ENCODE measurements at places on chromosomes 6 and 20. TPM values are rescaled to one million over a fixed set of nuclear protein-coding genes. Genes with fewer than 3 reads are reported as not detected.

DNA sequence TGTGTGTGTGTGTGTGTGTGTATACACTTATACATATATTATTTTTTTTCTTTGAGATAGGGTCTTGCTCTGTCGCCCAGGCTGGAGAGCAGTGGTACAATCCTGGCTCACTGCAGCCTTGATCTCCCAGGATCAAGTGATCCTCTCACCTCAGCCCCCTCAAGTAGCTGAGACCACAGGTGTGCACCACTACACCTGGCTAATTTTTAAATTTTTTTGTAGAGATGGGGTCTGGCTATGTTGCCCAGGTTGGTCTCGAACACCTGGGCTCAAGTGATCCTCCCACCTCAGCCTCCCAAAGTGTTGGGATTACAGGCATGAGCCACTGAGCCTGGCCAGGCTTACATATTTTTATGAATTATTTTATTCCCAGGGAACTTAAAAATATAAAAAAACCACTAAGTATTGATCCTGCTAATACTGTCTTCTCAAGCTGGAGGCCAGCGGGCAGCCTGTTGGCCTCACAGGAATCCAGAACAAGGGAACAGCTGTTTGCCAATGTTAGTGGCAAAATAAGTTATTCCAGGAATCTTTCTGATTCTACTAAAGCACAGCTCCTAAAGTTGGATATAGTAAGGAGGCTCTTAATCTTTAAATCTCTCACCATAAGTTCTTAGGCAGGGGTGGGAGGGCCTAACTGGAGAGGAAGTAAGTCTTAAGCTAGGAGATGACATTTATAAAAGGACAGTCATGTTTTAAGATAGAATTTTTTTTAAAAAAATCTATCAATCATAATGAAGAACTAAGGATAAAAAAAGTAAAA lies 135.5 kb upstream of the NUP153 start:
- H3K4me1 ChIP-seq: no peaks in the 10 kb centered on the region
- H3K36me3 ChIP-seq: peaks cover 5% of the 10 kb centered on the region
- no peak overlapping the region for H3K27ac ChIP-seq
- no peak for DNase-seq
- no peak overlapping the region for H3K4me3 ChIP-seq
- no peaks in the 10 kb centered on the region for H3K27me3 ChIP-seq

DNA sequence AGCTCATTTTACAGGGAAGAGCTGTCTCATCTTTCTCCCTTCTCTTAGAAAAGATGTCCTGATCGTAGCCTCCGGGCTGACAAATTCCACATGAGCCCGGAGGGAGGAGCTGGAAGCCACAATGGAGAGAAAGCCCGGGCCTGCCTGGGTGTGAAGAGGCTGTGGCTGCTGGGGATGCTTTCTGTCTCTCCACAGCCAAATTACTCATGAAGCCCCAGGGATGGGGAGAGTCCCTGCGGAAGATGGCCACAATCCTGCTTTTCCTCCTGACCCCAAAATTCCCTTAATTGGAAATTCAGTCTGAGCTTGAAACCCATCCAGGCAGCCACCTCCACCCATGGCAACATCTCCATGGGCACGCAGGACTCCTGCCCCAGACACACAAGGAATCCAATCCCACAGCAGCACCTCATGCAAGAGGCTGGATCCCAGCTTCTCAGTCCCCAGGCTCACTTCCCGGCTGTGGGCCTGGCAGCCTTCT lies 32.4 kb downstream of the JPH2 start:
- peak overlapping the region; percentile 91 for H3K27ac ChIP-seq
- H3K4me1 ChIP-seq: no peaks in the 10 kb centered on the region
- H3K4me3 ChIP-seq: no peak overlapping the region
- H3K36me3 ChIP-seq: peaks cover 41% of the 10 kb centered on the region

DNA sequence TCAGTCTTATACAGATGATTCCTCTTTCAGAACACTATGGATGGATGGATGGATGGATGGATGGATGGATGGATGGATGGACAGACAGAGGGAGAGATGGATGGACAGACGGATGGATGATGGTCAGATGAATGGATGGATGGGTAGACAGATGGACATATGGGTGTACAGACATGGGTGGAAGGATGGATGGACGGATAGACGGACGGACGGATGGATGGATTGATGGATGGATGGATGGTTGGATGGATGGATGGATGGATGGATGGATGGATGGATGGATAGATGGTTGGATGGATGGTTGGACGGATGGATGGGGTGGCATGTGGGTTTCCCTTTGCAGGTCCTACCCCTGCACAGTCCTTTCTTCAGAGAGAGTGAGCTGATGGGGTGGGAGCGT lies 320.7 kb downstream of the CDH4 start:
- no peak overlapping the region for H3K4me3 ChIP-seq
- no peak for DNase-seq
- H3K4me1 ChIP-seq: no peaks in the 10 kb centered on the region
- H3K27ac ChIP-seq: no peak overlapping the region

GRCh38 chr6:78936515-78936914 lies 69.2 kb downstream of the IRAK1BP1 start:
- DNase-seq: no peak
- no peak overlapping the region for H3K4me3 ChIP-seq
- H3K4me1 ChIP-seq: peaks cover 7% of the 10 kb centered on the region
- H3K27ac ChIP-seq: peak overlapping the region; percentile 54

DNA sequence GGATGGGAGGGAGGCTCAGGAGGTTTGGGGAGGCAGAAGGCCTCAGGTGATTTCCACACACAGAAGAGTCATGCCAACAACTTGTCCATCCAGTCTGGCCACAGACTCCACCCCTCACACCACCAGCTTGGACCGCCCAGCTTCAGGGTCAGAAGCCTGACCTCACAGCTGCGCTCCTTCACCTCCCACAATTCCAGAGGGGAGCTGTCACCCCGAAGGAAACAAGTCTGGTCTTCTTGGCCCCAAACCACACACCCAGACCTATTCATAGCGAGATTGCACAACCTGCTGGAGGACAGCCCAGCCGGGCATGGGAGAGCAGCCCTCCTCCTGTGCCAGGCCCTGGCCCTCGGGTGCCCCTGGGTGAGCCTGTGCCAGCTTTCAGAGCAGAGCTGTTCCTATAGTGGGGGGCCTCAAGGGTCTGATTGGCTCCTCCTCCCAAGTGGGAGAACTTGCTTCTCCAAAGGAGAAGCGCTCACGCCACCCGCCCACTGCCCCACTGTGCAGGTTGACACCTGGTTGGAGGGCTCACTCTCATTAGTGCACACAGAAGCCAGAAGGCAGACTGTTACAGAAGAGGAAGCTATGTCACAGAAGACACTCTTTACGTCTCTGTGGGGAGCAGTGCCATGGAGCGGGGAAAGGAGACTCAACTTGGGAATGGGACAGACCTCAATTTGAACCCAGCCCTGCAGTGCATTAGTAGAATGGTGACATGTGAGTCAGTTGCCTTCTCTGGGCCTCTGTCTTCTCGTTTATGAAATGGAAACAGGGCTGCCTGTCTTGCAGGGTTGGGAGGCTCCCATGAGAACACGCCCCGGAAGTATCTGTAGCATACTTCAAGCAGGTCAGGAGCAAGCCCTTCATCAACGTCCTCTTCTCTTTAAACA lies 128.8 kb downstream of the FOXO3 start:
- peak; percentile 82 for DNase-seq
- H3K36me3 ChIP-seq: peaks cover 8% of the 10 kb centered on the region
- peak overlapping the region; percentile 70 for H3K27ac ChIP-seq
- H3K27me3 ChIP-seq: no peaks in the 10 kb centered on the region

Gene EBF4
- total RNA-seq: 8.5 TPM

Gene RHAG
- 1.3 TPM for total RNA-seq

Gene C2
- total RNA-seq: 3.5 TPM

Gene LTB
- not detected for total RNA-seq

DNA sequence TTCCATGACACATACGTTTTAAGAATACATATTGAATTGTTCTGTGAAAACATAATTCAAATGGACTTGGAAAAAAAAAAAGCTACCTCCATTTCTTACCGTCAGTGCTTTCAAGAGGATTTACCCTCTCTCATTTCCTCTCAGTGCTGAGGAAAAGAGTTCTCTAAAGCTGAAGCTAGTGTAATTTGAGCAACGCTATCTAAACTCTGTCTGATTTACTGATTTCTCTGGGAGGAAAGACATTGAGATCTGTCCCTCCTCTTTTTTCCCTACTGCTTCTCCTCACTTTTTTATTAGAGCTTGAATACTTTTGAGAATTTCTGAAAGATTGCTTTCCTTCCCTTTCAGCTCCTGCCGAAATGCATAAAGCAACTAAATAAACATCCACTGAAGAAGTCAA lies 41.2 kb upstream of the GRIK2 start:
- H3K4me1 ChIP-seq: no peaks in the 10 kb centered on the region
- no peaks in the 10 kb centered on the region for H3K27me3 ChIP-seq
- no peak for DNase-seq

Gene ERVFRD-1
- total RNA-seq: not detected

GRCh38 chr20:9243986-9244385 lies 175.1 kb downstream of the PLCB4 start:
- peaks cover 30% of the 10 kb centered on the region for H3K4me1 ChIP-seq
- H3K36me3 ChIP-seq: no peaks in the 10 kb centered on the region
- no peak overlapping the region for H3K27ac ChIP-seq
- H3K4me3 ChIP-seq: no peak overlapping the region
- no peaks in the 10 kb centered on the region for H3K27me3 ChIP-seq

- H3K27me3 ChIP-seq: no peaks in the 10 kb centered on the region
- H3K27ac ChIP-seq: no peak overlapping the region
- no peak for DNase-seq
- no peaks in the 10 kb centered on the region for H3K4me1 ChIP-seq
- peaks cover 58% of the 10 kb centered on the region for H3K36me3 ChIP-seq
- H3K4me3 ChIP-seq: no peak overlapping the region
These were observed 136.3 kb downstream of the ZMYND8 start for GRCh38 chr20:47220161-47220582.

- H3K36me3 ChIP-seq: no peaks in the 10 kb centered on the region
- no peak overlapping the region for H3K4me3 ChIP-seq
- H3K27me3 ChIP-seq: no peaks in the 10 kb centered on the region
- H3K4me1 ChIP-seq: no peaks in the 10 kb centered on the region
These were observed 586.2 kb downstream of the PHF3 start for GRCh38 chr6:64221776-64222175.

GRCh38 chr6:125597411-125598253 lies 151.8 kb upstream of the HEY2 start:
- H3K27ac ChIP-seq: no peak overlapping the region
- no peaks in the 10 kb centered on the region for H3K27me3 ChIP-seq
- no peak overlapping the region for H3K4me3 ChIP-seq

Gene PDYN
- total RNA-seq: not detected

Gene TRIM15
- total RNA-seq: not detected

Gene ECHDC1
- total RNA-seq: 29.8 TPM

- no peaks in the 10 kb centered on the region for H3K36me3 ChIP-seq
- H3K4me1 ChIP-seq: no peaks in the 10 kb centered on the region
- no peak for DNase-seq
- no peak overlapping the region for H3K4me3 ChIP-seq
- no peaks in the 10 kb centered on the region for H3K27me3 ChIP-seq
- H3K27ac ChIP-seq: peak overlapping the region; percentile 43
These were observed 27.9 kb upstream of the CD93 start for GRCh38 chr20:23114018-23114417.

DNA sequence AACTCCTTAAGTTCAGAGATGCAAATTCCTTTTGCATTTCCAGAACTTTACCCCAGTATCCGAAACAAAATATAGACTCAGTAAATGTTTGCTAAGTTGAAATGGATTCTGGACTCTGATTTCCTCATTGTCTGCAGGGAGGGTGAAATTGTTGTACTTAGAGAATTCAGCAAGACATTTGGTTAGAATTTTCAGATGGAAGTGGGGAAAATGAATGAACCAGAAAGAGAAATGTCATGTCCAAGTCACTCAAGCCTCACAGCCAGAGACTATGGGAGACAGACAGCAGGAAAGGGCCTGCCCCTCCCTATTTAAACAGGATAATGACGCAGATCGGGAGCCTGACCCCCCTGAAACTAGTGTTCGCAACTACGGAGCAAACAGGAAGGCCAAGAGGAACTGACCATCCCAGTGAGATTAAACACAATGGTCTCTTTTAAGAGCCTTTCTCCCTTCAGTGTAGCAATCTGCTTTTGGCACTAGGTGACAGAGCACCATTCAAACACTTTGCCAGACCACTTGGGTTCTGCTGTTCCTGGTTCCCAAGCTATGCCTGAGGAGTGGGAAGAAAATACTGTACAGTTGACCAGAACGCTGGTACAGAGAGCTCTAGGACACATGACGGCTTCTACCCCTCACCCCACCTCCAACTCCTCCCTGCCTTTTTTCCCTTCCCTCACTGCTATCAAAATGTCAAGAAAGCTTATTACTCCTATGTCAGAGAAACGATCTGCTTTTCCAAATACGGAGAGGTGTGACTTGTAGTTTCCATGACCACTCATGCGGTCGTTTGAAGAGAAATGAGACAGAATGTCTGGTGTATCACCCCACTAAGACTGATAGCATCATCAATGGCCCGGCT lies 13.7 kb downstream of the NEDD9 start:
- H3K36me3 ChIP-seq: peaks cover 12% of the 10 kb centered on the region
- H3K4me1 ChIP-seq: peaks cover 91% of the 10 kb centered on the region
- H3K27me3 ChIP-seq: no peaks in the 10 kb centered on the region
- H3K4me3 ChIP-seq: no peak overlapping the region
- H3K27ac ChIP-seq: peak overlapping the region; percentile 91

Gene CST7
- 3.2 TPM for total RNA-seq

DNA sequence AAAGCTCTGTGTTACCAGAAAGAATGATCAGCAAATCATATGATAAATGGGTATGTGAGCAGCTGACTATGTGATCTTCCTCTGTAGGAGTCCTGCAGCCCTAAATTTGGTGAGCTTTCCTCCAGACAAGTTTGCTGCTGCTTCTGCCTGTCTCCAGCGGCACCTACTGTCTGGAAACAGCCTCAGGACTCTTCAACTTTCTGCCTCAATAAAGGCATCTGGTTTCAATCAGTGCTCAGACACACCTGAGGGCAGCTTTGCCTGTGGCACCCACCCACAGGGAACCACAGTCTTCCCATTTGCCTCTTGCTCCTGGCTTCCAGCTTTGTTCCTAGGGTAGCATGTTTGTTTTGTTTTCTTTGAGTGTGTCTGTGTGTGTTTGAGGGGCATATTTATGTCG lies 727.9 kb upstream of the MAN1A1 start:
- no peak for DNase-seq
- no peaks in the 10 kb centered on the region for H3K36me3 ChIP-seq
- H3K4me1 ChIP-seq: no peaks in the 10 kb centered on the region

DNA sequence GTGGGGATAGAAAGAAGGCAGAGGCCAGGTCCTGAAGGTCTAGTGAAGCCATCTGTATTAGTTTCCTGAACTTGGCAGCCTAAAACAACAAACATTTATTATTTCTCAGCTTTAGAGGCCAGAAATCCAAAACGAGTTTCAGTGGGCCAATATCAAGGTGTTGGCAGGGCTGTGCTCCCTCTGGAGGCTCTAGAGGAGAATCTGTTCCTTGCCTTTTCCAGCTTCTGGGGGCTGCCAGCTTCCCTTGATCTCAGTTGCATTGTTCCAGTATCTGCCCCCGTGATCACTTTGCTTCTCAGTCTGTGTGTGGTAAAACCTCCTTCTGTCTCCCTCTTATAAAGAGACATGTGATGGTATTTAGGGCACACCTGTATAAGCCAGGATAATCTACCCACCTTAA lies 82.4 kb downstream of the MAFB start:
- DNase-seq: no peak
- no peaks in the 10 kb centered on the region for H3K27me3 ChIP-seq
- H3K4me3 ChIP-seq: no peak overlapping the region
- no peaks in the 10 kb centered on the region for H3K36me3 ChIP-seq
- H3K27ac ChIP-seq: no peak overlapping the region

All from right atrium auricular region (tissue), 2 donors.